IgD-negative memory B cell (primary cell): ENCODE measurements at places on chromosomes 4 and X. TPM values are rescaled to one million over a fixed set of nuclear protein-coding genes. Genes with fewer than 3 reads are reported as not detected.

Gene PAK3
- 0.19 TPM for polyA plus RNA-seq

Gene HTT
- polyA plus RNA-seq: 10.0 TPM

Gene NLGN4X
- polyA plus RNA-seq: not detected

Gene GPR50
- not detected for polyA plus RNA-seq

Gene PLP1
- polyA plus RNA-seq: not detected

Gene PABPC5
- not detected for polyA plus RNA-seq

Gene ADRA2C
- polyA plus RNA-seq: not detected

Gene NAA11
- not detected for polyA plus RNA-seq

Gene STK26
- 36.2 TPM for polyA plus RNA-seq

Gene PABPC1L2B
- not detected for polyA plus RNA-seq

Gene CPZ
- polyA plus RNA-seq: not detected

Gene SMR3A
- not detected for polyA plus RNA-seq

Gene IGBP1
- 47.5 TPM for polyA plus RNA-seq

Gene GAB3
- polyA plus RNA-seq: 3.0 TPM

Gene SUV39H1
- 8.6 TPM for polyA plus RNA-seq

Gene ATP1B4
- polyA plus RNA-seq: not detected

Gene PORCN
- 11.9 TPM for polyA plus RNA-seq

Gene DSPP
- not detected for polyA plus RNA-seq

Gene TKTL2
- not detected for polyA plus RNA-seq

Gene H2BW2
- polyA plus RNA-seq: not detected

Gene IL21
- polyA plus RNA-seq: not detected

Gene FGFR3
- polyA plus RNA-seq: 0.45 TPM

Gene PDCL2
- not detected for polyA plus RNA-seq

Gene DCAF8L2
- polyA plus RNA-seq: not detected

Gene SLC10A4
- polyA plus RNA-seq: not detected

Gene IL2
- polyA plus RNA-seq: not detected

Gene CXorf49
- polyA plus RNA-seq: not detected

Gene NPY2R
- not detected for polyA plus RNA-seq

Gene ATP2B3
- polyA plus RNA-seq: not detected

Gene CXCL11
- not detected for polyA plus RNA-seq

Gene BANK1
- polyA plus RNA-seq: 599 TPM

Gene PRR32
- not detected for polyA plus RNA-seq

Gene GAGE2A
- not detected for polyA plus RNA-seq

Gene EDNRA
- polyA plus RNA-seq: not detected

Gene CCKAR
- polyA plus RNA-seq: not detected

Gene CLNK
- polyA plus RNA-seq: 2.6 TPM

Gene ANXA10
- not detected for polyA plus RNA-seq
